Cerebellar cortex (tissue), 1 donor: ENCODE measurements at places on chromosomes 4 and X.

- no peak for DNase-seq
These were observed 28.7 kb downstream of the SEC24B start for GRCh38 chr4:109462297-109462696.

DNA sequence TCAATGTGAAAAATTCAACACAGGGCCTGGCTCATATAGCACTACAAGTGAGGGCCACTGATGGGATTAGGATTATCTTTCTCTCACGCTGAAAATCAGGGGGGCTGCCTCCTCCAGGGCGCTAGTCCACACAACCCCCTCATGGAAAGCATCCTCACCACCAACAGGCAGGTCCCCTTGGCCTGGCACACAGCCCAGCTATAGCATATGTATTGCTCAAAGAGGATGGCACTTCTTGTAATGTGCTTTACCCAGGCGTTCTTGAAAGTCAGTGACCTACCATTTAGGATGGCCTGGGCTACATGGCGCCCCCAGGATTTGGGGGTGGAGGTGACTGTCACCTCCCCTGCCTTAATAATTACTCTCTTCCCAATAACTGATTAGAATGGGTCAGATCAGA, 71.0 kb upstream of the LSM6 start:
- DNase-seq = no peak

DNA sequence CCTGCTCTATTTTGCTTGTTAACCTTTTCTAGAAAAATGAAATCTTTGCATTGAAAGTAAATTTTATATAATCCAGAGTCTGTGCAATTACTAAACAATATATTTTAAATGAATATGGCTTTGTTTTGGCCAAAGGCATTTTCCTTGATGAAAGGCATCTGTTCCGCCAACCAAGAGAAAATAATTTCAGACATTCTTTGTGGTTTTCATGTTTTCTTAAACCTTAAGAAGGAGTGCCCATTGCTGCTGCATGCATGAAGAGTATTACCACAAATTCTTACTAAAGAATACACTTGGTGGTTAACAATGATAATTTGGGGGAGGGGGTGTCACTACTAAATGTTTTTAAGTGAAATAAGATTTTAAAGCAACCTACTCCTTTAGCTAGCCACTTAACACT, 2.7 kb upstream of the PDGFC start:
- no peak for DNase-seq

DNA sequence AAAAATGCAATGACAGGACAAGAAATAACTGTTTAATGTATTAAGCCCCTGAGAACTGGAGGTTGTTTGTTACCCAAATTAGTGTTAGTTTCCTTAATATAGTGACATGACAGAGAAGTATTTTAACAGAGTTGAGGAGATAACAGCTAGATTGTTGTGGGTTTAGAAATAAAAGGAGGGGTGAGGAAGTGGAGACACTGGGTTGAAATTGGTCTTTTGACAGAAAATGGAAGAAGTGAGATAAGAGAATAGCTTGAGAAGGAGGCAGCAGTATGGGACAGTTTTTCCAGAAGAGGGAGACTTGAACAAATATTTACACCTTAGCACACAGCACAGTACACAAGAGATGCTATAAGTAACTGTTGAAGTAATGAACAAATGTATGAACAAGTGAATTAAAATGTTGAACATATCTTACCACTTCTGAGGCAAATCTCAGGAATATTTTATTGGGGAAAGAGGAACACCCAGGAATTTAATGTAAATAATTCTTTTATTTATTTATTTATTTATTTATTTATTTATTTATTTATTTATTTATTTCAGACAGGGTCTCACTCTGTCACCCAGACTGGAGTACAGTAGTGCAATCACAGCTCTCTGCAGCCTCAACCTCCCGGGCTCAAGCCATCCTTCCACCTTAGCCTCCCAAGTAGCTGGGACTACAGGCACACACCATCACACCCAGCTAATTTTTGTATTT, 58.0 kb upstream of the EGFL6 start:
- no peak for DNase-seq

DNA sequence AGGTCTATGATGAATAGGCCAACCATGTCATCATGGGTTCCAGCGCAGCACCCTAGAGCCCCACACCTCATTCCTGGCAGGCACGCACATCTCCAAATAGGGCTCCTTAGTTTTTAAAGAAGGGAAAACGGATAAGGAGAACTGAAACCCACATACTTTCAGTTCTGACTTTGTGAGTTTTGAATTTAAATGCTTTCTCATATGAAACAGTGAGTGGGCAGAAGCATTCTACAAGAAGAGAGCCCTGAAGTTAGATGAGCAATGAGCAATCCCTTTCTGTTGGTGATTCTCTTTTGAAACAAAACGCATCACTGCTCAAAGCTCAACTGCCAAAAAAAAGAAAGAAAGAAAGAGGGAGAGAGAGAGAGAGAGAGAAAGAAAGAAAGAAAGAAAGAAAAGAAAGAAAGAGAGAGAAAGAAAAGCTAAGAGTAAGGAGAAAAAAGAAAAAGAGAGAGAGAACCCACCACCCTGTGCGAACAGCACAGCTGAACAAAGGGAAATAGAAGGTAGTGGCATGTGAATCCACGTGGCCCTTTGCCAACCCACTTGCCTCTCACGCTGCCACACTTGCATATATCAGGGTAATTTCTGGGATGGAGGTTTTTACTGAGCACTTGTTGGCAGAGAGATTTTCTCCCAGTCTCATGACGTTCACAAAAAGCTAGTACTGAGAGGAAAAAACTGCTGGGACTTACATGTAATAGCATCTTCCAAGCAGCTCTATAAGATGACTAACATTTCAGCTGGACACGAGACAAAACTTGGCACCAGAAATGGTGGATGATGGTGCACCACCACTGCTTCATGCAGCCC, 31.0 kb downstream of the TMSB4X start:
- no peak for DNase-seq

GRCh38 chrX:38878641-38879340, 77.5 kb downstream of the MID1IP1 start:
- no peak for DNase-seq

- no peak for DNase-seq
These were observed 85.9 kb downstream of the ASMT start for GRCh38 chrX:1700757-1701156.
